Left renal cortex interstitium (tissue), 4 donors: ENCODE measurements at places on chromosomes 5 and 9.

DNA sequence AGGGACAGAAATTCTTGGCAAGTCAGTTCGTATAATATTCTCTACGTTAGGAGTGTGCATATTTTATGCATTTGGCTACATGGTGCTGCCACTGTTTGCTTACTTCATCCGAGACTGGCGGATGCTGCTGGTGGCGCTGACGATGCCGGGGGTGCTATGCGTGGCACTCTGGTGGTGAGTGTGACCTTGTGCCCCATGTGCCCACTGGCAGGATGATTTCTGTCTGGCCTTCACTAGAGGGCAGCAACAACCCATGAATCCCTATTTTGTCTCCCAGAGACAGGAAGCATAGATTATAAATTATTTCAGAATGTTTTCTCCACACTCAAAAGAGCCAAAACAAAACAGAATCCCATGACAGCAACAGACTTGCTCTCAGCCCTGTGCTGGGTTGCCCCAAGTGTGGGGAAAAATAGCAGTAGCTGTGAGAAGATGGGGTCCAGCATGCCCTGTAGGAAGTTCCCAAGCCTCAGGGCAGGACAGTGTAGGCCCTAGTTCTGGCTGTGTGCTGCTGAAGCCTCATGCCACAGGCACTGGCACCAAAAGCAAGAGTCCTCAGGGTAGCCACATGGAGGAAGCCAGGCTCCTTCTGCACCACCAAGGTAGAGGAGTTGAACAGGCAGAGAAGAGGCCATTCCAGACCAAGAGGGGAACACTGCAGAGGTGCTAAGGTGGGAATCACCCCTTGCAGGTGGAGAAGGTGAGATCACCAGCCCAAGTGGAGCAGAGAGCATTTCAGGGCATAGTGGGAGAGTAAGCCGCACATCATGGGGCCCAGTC, 16.0 kb downstream of the SLC22A5 start:
- DNase-seq, result no peak

- DNase-seq, result no peak
Measured at GRCh38 chr5:96322217-96322616, 110.8 kb downstream of the PCSK1 start.

- DNase-seq, result no peak
Measured at GRCh38 chr9:69967344-69967743, 76.3 kb upstream of the MAMDC2 start.

DNA sequence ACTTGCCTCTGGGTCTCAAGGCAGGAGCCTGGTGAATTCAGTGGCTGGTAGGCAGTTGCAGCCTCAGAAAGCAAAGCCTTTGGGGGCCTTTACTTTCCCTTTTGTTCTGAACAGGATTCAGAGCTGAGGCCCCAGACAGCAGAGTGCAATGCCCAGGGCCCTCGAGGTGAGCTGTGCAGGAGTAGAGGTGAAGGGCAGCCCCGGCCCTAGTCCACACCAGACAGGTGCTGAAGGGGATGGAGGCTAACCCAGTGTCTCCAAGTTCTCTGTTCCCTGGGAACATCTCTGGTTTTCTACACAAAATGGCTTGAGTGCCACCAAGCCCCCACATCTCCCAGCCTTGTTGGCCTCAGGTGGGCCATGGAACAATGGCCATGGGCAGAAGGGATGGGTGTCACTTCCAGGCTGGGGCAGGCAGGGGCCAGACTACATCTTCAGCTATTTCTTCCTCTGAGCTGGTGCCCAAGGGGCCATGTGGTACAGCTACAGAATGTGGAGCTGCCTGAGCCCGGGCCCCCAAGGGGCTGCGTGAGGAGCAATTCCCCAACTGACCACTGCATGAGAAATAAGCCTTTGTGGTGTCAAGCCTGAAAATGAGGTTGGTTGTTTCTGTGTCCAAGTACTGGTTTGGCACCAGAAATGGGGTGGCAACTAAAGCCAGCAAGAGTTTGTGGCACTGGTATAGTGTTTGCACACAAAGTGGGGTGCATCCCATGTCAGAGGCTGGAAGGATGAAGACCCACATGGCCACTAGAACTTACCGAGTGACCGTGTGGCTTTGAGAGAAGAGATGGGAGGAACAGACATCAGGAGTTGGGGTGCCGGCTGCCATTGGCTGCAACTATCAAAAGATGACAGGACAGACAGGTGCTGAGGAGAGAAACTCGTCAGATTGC, 57.8 kb downstream of the BARX1 start:
- no peak for DNase-seq

DNA sequence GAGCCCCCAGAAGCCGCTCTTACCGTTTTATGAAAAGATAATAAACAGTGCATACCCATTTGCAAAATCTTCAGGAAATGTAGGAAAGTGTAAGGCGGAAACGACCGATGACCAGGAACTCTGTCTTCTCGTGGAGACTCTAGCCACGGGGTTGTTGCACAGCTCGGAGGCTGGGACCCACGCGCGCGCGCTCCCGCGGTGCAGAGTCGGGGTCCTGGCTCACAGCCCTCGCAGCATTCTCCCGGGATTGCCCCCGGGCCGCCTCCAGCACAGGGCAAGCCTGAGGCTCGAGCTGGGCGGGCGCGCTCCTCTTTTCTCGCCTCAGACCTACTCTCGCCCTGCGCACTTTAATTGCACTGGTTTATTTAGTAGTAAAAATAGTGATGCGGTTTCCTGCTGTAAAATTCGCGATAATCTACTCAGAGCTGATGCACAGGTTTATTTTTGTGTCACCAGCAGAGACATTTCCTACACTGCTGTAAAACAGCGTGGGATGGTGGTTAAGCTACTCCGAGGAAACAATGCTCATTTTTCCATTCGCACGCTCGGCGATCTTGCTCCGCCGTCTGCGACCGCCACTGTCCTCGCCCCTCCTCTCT, 15.5 kb downstream of the TRIM7 start:
- DNase-seq, result no peak

GRCh38 chr9:95740217-95741004, 135.1 kb upstream of the ERCC6L2 start:
- no peak for DNase-seq

DNA sequence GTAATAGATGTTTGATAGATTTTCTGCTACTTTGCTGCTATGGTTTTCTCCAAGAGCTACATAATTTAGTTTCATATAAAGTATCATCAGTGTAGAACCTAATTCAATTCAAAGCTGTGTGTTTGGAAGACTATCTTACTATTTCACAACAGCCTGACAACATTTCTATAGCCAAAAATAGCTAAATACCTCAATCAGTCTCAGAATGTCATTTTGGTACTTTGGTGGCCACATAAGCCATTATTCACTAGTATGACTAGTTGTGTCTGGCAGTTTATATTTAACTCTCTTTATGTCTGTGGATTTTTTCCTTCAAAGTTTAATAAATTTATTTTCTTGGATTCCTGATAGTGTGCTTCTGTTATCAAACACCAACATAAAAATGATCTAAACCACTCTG, 35.1 kb upstream of the CCDC152 start:
- no peak for DNase-seq

- DNase-seq, result no peak
Measured at GRCh38 chr9:74960561-74960960, 7.8 kb upstream of the C9orf40 start.

DNA sequence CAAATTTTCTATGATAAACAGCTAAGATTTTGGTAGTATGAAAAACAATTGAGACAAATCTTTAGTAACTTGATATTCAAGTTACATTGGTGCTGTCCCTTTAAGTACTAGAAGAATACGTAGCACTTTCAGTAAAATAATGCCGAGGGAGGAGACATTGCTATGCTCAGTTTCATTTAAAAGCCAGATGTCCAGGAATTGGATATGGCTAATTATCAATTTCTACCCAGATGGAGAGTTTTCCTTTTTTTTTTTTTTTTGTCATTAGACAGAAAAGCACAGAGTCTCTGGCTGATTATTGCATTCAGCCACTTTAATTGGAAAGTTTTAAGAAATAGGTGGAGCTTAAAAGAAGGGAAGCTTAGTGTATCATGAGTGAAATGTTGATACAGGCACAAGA, 40.4 kb upstream of the APC start:
- DNase-seq, result no peak
